ENCODE measurements at places on chromosomes 5 and 9. TPM values are rescaled to one million over a fixed set of nuclear protein-coding genes. Genes with fewer than 3 reads are reported as not detected.

- no peak for DNase-seq
Observed at GRCh38 chr9:134818591-134818990, 62.0 kb upstream of the FCN2 start.

GRCh38 chr5:145846081-145846480 is 10.9 kb upstream of the PRELID2 start:
- no peak for DNase-seq

The RNF183 gene
- polyA plus RNA-seq, result not detected

DNA sequence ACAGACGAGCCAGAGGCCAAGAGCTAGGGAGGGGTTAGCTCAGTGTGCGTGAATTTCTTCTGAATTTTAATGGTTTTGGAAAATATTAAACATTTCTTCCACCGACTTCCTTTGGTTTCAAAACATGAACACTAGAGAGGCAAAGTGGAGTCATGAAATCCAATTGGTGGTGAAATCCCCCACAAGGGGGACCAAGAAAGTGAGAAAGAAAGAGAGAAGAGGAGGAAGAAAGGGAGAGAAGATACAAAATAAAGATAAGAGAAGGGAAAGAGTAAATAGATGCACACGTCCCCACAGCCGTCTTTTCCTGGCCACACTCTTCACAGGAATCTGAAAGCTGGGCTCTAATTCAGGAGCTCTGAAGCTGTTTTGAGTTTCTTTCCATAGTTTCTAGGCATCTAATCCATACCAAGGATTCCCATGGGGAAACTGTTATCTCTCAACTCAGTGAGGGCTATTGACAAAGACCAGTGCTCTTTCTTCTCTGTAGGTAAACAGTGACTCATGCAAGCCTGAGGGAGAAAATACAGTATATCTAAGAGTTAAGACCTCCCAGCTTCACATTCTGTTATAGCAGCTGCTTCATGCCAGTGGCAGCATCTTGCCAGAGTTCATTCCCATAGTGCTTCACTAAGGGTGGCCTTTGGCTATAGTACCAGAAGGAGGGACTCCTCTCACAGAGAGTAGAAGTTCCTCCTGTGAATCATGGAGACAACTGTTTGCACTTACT is 115.8 kb upstream of the LIFR start:
- DNase-seq, result no peak
